Left lobe of liver (tissue), 2 donors: ENCODE measurements at places on chromosomes 7 and 10.
A peak's percentile ranks its signal among the peaks of the same experiment; 100 is the strongest.

GRCh38 chr7:112076324-112076723 lies 129.9 kb downstream of the DOCK4 start:
- no peak for DNase-seq

DNA sequence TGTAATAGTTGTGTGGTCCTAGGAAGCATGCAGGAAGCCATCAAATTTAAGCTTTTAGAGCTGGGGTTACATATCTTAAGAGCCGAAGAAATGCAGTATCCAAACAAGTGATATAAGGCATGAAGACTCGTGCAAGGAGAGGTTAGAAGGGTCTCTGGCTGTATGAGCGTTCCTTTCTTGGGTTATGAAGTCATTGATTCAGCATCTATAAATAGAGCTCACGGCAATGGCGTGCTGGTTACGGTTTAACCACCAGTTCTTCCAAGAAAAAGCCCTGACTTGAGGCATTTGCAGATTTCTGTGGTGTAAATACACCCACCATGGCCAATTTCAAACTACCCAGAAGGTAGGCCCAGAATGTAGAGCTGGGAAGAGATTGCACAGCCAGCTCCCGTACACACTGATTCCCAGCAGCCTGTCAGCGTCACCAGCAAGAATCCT lies 72.0 kb upstream of the KAT6B start:
- DNase-seq: no peak

- DNase-seq: peak; percentile 43
These were observed 14.4 kb downstream of the ANTXRL start for GRCh38 chr10:46301056-46301645.

- DNase-seq: no peak
These were observed 32.4 kb upstream of the CCDC7 start for GRCh38 chr10:32413513-32413912.

- peak; percentile 61 for DNase-seq
These were observed 41.5 kb downstream of the ASB4 start for GRCh38 chr7:95527033-95527775.

DNA sequence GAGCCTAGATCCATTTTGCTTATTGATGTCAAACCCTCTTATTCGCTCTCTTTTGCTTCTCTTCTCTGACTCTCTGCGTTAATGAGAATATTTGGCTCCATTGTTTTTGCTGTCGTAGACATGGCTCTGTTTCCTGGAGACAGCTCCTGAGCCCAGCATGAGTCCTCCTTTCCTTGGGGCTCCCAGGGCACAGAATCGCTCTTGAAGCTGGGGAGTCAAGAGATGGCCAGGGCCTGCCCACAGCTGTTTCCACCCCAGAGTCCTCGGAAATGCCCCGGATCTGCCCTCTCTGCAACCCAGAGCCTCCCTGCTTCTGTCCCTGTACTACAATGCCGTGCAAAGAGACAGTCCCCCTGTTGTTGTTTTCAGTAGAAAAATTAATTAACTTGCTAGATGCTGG lies 566.7 kb upstream of the FOXK1 start:
- no peak for DNase-seq

DNA sequence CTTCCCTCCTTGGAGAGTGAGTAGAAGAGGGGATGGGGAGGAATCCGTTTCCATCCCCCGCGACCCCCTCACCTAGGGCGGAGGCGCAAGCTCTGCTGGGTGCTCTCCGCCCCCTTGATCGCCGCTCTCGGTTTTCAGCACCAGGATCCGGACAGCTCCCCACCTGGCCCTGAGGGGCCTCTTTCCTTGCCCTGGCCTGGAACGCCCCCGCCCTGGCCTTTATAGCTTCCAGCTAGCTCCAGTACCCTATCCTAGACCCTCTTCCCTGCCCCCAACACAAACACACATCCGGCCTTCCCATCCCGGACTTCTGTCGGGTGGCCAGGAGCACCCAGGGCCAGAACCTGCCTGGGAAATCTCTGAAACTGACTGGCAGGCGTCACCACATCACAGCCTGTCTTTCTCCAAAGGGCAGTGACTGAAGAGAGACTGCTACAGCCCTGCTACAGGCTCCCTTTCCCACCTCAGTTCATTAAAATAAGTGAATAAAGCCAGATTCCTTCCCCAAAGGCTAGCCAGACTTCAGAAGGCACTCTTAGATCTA lies 72.3 kb upstream of the LEP start:
- DNase-seq: no peak

GRCh38 chr7:74262639-74263398 lies 8.6 kb upstream of the RFC2 start:
- DNase-seq: no peak

DNA sequence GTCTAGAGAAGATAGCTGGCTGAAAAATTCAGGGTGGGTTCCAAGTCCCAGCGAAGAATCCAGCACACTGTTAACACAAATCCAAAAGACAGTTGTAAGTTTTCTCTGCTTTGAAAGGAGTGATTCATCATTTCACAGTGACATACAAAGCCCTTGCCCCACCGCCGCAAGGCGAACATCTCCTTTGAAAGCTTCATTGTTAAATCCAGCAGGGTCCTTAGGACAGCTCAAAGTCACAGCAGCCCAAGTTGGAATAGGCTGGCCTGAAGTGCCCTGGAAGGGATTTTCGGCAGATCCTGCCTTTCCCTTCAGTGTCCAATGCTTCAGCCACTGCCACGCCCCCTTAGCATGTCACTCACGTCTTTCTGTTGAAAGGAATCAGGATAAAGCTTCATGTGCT lies 526.1 kb downstream of the CALN1 start:
- DNase-seq: no peak

GRCh38 chr10:127928021-127928806 lies 21.3 kb downstream of the PTPRE start:
- DNase-seq: no peak

DNA sequence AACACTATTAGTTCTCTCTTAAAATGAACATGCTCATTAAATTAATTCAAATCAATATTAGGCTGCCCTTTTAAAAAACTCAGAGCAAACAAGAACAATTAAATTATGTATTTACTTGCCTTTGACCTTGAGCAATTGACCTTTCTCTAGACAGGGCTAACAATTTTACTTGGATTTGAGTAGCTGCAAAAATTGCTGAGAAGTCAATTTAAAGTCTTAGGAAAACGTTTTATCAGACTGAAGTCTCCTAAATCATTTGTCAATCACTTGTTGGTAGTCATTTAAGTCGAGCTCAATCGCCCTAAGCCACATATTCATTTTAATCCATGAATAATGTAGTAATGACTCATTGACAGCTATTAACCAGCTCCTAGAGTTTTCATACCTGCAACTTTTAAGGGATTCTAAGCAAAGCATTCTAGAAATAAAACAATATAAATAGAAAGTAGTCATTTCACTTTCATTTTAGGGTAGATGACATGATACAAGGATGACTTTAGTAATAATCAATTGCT lies 84.9 kb upstream of the SEC61G start:
- DNase-seq: no peak

DNA sequence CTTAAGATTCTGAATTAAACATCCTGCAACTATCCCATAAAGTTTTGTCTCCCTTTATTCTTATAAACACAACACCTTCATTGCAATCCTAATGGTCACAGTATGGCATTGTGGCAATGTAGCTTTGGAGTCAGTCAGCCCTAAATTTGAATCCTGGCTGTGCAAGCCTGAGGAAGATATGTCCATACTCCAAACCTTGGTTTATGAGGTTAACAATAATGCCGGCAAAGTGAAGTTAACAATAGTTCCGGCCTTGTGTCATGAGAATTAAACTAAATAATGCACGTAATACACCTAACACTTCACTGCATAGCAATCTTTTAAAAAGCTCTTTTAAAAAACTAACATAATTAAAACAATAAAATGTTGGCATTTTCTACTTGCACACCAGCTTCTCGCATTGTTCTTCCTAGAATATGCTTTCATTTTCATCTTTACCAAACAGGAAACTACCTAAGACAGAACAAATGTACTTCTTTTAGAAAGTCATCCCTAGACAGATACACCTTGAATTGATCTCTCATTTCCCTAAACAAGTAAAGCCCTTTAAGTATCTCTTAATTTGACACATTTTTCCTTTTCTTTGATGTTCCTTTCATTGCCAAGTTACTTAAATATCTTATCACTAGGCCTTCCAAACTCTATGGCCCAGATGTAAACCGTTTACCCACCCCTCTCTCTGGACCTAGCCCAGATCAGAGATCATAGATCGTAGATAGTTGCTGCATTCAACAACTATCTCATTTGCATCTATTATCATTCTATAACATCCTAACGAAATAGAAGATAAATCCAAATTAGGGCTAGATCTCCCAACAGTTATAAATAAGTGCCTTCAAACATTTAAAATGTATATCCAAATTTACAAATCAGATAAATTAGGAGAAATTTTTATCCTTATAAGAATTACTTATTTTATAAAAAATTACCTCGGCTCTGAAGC lies 66.7 kb downstream of the CREB3L2 start:
- DNase-seq: no peak

GRCh38 chr10:79292891-79293746 lies 54.1 kb upstream of the PPIF start:
- no peak for DNase-seq

DNA sequence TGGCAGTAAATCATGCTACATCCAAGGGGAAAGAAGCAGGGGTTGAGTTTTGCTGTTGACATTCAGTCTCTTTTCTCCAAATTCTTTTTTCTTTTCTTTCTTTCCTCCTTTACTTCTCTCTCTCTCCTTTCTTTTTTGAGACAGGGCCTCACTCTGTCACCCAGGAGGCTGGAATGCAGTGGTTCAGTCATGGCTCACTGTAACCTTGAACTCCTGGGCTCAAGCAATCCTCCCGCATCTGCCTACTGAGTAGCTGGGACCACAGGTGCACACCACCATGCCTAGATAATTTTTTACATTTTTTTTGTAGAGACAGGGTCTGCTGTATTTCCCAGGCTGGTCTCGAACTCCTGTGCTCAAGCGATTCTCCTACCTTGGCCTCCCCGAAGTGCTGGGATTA lies 35.2 kb downstream of the SBDS start:
- no peak for DNase-seq

DNA sequence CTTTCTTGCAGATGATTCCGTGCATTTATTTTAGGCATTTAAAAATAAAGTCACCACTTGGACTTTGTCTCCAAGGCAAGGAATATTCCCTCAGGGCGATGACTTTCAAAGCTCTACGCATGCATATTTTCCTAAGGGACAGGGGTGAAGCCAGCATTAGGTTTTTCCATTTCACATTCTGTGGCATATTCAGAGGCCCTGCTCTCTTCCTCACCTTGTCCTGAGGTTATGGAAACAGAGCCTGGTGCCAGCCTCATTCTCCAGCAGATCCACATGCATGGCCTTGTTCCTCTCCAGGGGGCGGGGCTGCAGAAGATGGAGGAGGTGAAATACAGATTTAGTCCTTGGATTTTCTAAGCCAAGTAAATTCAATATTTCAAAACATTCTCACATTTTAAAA lies 11.6 kb upstream of the LYZL1 start:
- DNase-seq: no peak

- DNase-seq: no peak
These were observed 43.7 kb downstream of the SGCE start for GRCh38 chr7:94612253-94612652.

- no peak for DNase-seq
These were observed 1.3 kb downstream of the COL1A2 start for GRCh38 chr7:94396037-94396431.

- DNase-seq: no peak
These were observed 9.8 kb downstream of the LRMDA start for GRCh38 chr10:75441196-75441595.

- DNase-seq: no peak
These were observed 4.3 kb downstream of the KCNH2 start for GRCh38 chr7:150973571-150974451.

- DNase-seq: no peak
These were observed 26.8 kb downstream of the CYP2W1 start for GRCh38 chr7:1009747-1010146.

DNA sequence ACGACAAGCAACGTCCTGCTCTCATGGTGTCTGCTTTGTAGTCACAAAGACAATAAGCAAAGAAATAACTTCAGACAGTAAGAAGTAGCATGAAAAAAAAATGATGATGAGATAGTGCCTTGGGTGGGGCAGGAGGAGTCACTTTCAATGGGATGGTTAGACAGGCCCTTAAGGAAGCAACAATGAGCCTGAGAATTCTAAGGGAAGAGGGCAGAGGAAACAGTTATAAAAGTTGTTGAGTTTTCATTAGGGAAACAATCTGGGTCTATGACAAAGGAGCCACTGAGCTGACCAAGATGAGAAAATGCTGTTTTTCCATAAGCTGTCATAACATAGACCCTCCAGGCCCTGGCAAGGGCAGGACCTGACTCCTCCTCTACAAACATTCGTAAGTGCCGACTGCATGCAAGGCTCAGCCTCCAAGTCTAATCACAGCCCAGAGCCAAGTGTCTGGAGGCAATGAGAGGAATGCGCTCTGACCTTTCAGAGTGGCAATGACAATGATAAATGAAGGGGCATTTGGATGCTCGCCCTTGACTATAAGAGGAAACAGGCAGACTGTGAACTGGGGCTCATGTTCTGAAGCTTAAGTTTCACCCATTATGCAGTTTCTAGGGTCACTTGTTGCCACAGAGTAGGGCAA lies 43.7 kb downstream of the PPP1R3C start:
- no peak for DNase-seq

- DNase-seq: no peak
These were observed 151.9 kb downstream of the NEURL1 start for GRCh38 chr10:103645141-103646054.

- DNase-seq: no peak
These were observed 47.7 kb downstream of the LRGUK start for GRCh38 chr7:134174795-134175261.

GRCh38 chr7:49892481-49892880 lies 119.0 kb downstream of the VWC2 start:
- no peak for DNase-seq

GRCh38 chr10:35089611-35090161 lies 455 bp downstream of the CUL2 start:
- DNase-seq: no peak
